ENCODE measurements at places on chromosomes 3 and 15.

DNA sequence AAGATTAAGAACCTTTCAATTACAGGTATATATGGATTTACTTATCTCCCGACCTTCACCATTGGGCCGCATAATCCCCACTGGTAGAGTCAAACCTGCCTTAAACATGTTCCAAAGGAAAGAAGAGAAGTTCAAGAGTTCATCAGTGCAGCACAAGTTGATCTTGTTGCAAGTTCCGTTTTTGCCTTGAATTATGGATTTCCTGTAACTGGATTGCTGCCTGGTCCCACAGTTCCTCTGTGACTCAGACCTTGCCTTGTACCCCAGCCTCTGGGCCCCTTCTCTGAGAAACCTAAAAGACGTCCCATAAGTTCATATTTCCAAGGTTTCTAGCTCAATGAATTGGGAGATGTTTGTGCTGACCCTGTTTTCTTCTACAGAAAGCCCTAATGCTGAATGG is 112.5 kb upstream of the THBS1 start:
- no peak for DNase-seq

- no peak for DNase-seq
Measured at GRCh38 chr3:18153571-18154173, 271.5 kb downstream of the SATB1 start.

DNA sequence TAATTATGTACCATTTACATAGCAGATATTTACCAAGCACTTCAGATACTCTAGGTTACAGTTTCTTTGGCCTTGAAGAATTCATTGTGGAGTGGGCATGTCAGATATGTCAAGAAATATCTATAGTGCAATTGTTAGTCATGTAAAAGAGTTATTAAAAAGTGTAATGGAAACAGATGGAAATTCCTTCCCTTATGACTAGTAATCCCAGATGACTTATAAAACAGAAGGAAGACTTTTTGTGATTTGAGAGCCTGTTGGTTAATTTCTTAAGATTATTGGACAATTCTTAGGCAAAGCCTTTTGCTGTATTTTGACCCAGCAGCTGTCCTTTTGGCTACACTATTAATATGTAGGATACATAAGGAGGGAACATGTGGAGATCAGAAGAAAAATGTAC is 708.9 kb upstream of the NECTIN3 start:
- DNase-seq = no peak

DNA sequence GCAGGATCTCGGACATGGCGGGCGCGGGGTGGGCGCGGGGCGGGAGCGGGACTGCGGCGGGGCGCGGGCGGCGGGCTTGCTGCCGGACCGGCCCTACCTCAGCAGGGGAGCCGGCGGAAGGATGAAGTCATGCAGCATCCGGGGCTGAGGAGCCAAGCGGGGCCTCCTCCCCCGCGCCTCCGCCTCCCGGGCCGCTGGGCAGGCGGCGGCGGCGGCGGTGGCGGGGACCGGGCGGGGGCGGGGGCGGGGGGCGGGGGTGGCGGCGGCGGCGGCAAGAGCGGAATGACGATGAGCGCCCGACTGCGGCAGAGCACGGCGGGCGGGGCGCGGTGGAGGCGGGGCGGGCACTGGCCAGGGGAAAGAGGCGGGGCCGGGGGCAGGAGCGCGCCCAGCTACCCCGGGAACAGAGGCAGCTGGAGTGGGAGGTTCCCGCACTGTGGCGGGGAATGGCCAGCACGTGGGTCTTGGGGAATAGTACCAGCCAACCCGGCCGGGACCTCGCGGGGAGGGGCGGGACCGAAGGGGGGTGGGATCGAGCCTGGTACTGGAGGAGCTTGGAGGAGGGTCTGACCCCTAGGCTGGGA is at the start of gene CAMK2N2:
Gene CAMK2N2 (minus strand): TSS at position 284 of the 584 bp plus-strand sequence. CDS start 268 bp downstream, at position 16.
- peak; percentile 66 for DNase-seq

GRCh38 chr3:62214850-62215249 is 158.5 kb downstream of the FEZF2 start:
- no peak for DNase-seq

GRCh38 chr3:180306155-180306554 is 269.4 kb upstream of the PEX5L start:
- DNase-seq = no peak

GRCh38 chr3:186798239-186798874 is 7.9 kb downstream of the RFC4 start:
- DNase-seq = no peak

DNA sequence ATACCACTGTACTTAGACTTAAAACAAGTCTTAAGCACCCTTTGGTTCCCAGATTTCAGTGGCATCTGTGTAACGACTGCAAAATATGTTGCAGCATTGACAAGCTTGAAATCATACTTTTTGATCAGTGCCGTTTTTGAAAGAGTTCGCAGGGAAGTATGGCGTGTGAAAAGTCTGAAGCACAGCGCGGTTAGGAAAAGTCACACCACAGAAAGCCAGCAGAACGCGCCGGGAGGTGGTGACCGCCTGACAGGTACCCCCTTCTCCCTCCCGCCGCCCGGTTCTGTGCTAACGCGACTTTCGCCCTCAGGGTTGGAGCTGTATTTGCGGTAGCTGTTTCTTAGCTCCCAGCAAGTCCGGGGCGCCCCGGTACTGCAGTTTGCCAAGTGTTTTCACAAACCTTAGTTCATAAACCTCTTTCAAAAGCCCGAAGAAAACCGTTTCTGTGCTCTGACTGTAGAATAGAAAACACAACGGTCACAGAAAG is 481 bp upstream of the CRYBG3 start:
- peak; percentile 65 for DNase-seq

DNA sequence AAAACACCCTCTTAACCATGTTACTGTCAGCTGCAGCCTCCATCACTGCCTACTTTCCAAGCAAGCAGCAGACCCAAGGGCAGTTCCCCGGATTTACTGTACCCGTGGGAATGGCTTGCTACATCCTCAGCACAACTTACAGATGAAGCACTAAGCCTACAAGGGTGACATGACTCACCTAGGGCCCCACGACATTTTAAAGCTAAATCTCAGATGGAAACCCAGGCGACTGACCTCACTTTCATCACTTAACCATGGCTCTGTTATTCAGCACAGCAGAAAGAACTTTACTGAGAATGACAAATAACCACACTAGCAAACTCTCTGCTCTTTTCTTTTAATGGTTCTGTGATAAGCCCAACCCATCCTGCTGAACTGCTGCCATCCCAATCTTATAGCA is 65.6 kb downstream of the SUMF1 start:
- no peak for DNase-seq

GRCh38 chr15:98744506-98744905 is 96.2 kb downstream of the IGF1R start:
- no peak for DNase-seq

GRCh38 chr3:185308126-185308754 is 54.4 kb upstream of the EHHADH start:
- DNase-seq = no peak

GRCh38 chr3:64861684-64862083 is 173.9 kb upstream of the ADAMTS9 start:
- DNase-seq = no peak

- no peak for DNase-seq
Measured at GRCh38 chr15:61090386-61091288, 138.5 kb downstream of the RORA start.

GRCh38 chr3:153158961-153159735 is 2.9 kb upstream of the RAP2B start:
- DNase-seq = no peak
